Adipocyte (in vitro differentiated cells): ENCODE measurements at places on chromosomes 6 and 20.

GRCh38 chr20:20037960-20038359 is 14.3 kb downstream of the CRNKL1 start:
- peak; percentile 24 for DNase-seq

GRCh38 chr6:16511723-16512489 is 249.4 kb downstream of the ATXN1 start:
- no peak for DNase-seq

GRCh38 chr6:100283285-100283684 is 181.4 kb downstream of the SIM1 start:
- peak; percentile 53 for DNase-seq

DNA sequence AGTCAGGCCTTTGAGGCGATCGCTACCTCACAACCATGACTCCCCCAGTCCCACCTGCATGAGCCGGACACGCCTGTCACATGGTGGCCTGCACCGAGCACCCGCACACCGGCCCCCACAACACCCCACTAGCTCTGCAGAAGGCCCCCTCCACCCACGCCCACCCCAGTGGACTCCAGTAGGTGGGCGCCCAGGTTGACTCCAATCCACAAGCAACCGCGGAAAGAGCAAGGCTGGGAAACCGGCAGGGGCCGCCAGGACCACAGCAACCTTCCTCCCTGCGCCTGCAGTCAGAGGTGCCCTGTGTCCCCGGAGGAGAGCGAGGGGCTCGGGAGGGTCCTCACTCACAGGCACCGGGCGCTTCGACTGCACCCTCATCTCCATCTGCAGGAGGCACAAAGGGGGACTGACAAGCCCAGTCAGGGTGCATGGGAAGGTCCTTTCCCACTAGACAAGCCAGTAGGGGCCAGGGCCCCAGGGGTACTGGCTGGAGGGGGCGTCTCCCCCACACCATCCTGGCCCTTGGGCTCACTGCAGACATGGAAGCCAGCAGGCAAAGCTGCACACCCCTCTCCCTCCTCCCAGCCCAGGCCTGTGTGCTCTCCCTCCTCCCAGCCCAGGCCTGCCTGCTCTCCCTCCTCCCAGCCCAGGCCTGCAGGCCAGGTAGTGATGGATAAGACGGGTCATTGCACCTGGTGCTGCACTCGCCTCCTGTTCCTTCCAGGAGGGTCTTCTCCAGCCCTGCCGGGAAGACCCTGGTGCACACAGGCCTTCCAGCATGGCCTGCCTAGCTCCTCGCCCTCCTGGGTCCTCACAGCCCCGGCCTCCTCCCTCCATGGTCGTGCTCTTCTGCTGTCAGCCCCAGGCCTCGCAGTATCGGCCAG is 137.2 kb downstream of the DLL1 start:
- DNase-seq, result no peak

- DNase-seq, result no peak
Observed at GRCh38 chr6:124285146-124285545, 481.5 kb downstream of the NKAIN2 start.

DNA sequence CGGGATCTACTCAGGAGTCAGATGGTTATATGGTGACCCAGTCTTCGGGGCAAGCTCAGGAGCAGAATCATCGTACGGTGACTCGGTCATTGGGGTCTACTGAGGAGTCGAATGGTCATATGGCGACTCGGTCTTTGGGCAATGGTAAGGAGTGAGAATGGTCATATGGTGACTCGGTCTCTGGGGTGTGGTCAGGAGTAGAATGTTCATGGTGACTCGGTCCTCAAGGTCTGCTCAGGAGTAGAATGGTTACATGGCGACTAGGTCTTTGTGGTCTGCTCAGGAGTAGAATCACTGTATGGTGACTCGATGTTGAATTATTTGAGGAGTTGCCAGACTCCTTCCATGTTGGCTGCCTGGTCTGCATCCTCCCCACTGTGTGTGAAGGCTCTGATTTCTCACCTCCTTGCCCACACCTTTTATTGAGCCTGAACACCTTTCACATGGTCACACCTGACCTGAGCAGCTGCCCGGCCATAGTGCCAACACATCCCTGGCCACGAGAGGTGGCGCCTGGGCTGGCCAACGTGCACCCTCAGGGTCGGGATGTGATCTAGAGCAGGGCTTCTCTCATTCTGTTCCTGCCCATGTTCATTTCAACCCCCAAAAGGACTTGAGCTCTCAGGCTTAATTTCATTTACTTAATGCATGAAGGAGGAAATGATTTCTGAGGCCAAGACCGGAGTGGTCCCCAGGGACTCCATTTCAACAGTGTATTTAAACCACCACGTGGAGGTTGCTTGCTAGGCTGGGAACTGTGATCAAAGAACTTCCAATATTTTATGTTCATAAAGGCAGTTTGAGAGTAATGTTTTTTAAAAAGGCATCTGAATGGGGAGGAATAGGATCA is 119.5 kb downstream of the PHACTR3 start:
- no peak for DNase-seq

GRCh38 chr6:150676344-150676743 is 76.7 kb downstream of the PLEKHG1 start:
- no peak for DNase-seq

GRCh38 chr6:125307150-125307838 is 5.5 kb upstream of the HDDC2 start:
- peak; percentile 46 for DNase-seq

DNA sequence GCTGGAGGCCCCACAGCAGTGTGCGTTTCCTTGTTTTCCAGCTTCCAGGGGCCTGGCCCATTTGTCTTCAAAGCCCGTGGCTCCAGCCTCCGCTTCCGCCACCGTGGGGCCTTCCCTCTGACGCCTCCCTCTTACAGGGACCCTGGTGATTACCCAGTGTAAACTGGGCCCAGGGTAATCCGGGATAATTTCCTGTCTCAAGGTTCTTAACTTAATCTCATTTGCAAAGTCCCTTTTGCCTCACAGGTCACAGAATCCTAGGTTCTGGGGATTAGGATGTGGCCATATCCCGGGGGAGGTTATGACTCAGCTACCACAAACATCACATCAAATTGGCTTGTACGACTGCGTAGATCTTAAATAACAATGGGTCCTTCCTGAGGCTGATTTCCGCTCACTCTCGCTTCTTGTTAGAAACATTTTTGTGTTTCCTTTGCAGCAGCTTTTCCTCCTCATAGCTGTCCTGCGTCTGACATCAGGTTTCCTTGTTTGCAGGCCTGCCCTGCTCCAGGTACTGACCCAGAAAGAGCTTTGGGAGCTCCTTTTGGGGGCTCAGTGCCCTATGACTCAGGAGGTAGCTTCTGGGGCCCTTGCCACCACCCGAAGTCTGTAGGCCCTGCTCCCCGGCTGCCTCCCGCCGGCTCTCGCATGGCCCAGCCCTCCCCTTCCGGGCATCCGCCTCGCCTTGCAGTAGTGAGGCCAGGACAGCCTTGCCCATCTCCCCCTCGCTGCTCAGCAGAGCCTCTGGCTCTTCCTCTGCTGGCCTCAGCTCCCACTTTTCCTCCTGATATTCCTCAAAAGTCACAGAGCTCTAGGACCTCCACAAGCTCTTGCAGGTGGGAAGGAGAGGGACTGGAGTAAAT is 100.5 kb downstream of the ERMARD start:
- DNase-seq, result peak; percentile 6

DNA sequence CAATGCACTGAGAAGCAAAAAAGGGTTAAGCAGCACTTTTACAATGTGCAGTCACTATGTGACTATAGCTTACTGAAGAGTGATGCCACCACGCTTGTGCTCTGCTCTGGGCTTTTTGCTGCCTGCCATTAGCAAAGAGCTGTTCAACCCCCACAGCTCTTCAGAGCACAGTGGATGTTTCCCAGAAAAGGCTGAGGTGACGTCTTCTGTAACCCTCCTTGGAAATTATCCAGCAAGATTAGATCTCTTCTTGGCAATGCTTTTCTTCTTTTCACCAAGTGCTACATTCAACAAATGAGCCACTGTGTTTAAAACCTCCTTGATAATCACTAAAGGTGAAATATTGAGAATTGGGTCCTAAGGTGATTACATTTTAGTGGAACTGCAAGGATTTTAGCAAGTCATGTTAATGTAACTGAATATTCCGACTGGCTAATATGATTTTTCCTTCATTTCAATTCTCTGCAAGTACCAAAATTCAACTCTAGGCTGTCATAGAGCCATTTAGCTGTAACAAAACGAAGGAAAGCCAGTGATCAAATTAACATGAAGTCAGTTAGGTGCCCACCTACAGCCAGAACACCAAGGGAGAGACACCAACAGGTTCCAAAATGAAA is 34.9 kb downstream of the ELOVL5 start:
- DNase-seq, result no peak

GRCh38 chr20:19742974-19743639 is 15.0 kb upstream of the RIN2 start:
- DNase-seq, result no peak

DNA sequence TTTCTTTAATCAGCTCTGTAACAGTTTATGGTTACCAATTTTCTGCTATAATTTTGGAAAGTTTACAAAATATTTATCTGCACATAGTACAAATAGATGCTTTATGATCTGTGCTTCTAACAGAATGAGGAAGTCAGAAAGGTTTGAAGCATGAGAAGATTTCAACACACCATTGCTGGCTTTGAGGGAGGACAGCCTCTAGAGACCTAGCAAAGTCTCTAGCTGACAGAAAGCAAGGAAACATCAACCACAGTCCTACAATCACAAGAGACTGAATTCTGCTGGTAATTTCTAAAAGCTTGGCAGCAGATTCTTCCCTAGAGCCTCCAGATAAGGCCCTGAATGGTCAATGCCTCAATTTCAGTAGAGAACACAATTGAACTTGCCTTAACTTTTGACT is 750.8 kb upstream of the SLC35B3 start:
- DNase-seq, result peak; percentile 8

DNA sequence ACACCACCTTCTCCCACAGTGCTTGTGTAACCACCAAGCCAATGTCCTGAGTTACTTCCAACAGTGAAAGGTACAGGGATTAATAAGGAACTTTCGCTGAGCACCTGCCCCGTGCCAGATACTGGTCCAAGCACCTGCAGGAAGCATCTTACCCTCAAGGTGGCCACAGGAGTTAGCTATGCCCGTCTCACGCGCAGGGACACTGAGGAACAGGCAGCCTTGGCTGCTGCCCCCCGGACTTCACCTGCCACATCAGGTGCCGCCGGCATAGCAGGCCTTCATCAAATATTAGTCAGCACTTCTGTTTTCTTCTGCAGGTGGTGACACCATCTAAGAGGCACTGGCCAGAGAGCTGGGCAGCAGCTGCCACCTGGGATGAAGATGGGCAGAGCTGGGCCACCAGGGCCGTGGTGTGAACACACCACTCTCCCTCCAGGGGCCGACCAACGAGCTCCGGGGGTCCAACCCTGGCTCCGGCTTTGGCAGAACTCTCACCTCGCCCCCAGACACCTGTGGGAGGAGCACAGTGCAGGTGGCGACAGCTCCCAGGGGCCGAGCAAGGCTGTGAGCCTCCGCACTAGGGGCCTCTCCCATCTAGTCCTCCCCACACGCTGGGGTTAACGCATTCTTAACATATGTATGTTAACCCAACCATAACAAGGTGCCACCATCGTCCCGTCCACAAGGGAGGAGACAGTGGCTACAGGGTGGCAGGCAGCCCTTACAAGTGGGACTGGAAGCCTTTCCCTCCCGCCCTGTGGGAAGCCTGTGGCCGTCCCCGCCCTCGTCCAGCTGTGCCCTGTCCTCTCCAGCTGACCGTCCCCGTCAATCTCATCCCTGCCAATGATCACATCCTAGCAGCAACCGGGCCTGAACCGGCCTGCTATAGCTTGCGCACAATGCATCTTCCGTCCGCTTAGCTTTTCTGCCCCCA is 2.9 kb upstream of the PPDPF start:
- no peak for DNase-seq

GRCh38 chr20:17504066-17504897 is 26.9 kb downstream of the BFSP1 start:
- no peak for DNase-seq

DNA sequence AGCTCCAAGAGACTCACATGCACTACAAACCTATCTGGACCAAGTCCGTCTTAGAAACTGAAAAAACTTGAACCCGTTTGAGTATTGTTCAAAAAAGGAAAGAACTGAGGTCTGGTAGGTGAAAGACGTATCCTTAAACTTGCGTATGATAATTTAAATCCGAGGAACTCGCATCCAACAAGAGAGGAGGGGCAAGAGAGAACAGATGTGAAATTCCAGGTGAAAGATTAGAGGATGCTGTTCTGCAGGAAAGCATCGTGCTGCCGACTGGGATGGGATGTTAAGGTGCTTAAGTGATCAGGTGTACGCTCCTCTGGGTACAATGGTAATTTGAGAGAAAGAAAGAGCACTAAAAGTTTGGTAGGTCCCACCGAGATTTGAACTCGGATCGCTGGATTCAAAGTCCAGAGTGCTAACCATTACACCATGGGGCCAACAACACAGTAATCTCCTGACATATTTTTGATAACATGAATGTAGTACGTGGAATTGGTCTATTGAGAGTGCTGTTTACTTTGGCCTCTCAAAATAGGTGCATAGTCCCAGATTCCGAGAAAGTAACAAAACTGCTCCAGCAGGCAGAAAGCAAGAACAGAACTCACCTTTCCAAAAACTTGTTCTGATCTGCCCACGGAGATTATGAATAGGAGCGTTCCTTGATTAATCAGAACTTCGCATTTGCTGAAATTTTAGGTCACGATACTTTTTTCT is 53.5 kb upstream of the BTN3A2 start:
- DNase-seq, result peak; percentile 71

DNA sequence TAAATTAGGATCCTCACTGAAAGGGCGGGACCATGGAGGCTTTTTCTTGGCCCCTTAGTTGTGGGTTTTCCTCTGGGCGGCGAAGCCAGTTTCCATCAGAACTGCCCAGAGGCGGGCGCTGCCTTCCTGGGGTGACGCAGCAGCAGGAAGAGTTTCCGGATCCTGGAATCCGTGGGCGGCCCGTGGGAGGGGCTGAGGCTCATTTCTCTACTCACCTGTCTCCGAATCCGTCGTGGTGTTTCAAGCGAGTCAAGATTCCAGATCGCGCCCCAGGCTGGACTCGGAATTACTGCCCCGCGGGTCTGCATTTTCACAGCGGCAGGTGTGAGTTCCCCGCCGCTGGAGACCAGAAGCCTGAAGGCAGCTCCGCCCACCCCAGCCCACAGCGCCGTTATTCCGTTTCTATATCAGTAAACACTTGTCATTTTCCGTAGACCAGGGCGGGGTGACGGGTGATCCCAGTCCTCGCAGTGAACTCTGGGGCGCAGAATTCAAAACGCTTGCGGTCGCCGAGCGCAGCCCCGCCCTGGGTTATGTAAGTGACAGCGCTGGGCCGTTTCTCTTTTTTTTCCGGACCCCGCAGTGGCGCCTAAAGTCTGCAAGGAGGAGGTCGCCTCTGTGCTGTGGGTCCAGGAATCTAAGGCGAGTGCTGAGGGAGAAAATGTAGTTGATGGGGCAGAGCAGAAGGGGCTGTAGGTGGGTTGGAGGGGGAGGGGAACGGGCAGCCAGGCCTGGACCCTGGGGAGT is 27.2 kb upstream of the POU5F1 start:
- DNase-seq, result peak; percentile 81

DNA sequence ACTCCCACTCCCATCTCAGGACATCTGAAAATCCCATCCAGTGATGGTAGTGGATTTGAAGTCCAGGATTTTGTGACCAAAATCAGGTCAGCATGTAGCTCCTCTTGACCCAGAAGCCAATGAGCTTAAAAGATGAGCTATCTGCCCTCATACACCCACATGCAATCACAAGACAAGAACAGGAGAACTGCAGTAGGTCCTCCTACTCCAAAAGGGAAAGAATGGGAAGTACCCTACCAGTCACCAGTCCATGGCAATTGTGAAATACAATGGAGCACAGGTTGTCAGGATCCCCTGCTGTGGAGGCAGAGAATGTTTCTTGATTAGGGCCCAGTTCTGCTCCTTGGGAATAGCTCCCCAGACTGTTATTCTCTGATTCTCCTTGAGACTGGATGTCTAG is 347.3 kb upstream of the CNR1 start:
- no peak for DNase-seq
